ENCODE measurements at places on chromosomes 6 and 20.

DNA sequence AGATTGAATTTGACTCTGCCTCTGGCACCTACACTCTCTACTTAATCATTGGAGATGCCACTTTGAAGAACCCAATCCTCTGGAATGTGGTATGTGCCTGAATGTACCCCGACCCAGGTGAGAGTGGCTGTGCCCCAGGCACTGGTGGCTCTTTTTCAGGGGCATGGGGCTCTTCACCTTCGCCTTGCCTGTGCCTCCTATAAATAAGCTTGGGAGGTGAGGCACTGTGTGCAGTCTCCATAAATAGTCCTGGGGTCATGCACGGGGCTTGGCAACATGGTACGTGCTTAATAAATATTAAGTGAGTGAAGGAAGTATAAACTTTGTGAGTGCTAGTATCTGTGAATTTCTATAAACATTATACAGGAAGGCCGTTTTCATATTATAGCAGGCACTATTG, 33.0 kb downstream of the GHRH start:
- no peak for DNase-seq

DNA sequence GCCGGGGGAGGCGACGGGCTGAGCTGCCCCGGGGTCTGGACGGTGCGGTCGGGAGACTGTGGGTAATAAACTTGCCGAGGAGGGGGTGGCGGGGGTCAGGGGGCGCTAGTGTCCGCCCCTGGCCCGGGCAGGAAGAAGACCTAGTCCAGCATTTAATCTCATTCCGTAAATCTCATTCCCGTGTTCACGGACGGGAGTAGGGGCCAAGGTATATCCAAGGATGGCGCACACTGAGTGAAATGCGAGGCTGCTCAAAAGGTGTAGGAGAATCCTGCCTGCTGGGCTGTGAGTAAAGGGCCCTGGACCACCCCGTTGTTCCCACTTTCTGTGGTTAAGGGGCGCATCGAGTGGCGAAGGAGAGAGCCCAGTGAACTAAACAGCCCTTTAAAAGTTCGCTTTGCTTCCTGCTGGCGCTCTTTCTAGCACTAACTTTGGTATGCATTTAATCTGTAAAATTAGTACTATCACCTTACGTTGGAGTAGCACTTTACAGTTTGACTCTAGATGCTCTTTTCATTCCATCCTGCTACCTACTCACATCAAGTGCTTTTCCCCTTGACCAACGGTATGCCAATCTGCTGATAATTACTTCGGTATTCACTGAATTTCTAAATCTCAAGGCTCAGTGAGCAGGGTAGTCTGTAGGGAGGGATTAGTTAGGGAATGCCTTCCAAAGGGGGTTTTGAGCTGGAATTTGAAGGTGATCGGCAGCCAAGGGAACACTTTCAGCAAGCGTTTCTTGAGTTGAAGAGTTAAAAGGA, 730 bp downstream of the PARD6B start:
- DNase-seq, result no peak

GRCh38 chr20:22690000-22690399, 105.6 kb upstream of the FOXA2 start:
- no peak for DNase-seq

DNA sequence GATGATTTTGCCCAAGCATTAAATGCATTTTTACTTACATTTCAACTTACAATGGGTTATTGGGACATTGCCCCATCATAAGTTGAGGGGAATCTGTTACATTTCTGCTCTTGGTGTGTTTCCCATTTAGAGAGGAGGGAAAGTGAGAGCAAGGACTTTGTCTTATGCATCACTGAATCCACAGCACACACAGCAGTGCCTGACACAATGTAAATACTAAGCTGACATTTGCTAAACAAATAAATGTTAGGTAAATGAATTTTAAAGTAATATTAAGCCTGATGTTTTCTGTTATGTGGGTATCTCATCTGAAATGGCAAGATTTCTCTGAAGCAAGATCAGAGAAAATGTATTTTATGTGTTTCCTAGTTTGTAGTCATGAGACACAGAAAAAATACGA, 143.6 kb upstream of the STXBP5 start:
- no peak for DNase-seq

GRCh38 chr20:20694591-20694990, 17.9 kb downstream of the RALGAPA2 start:
- DNase-seq, result no peak

GRCh38 chr20:41141153-41141815, 3.9 kb downstream of the PLCG1 start:
- no peak for DNase-seq

GRCh38 chr6:18147160-18147559, 7.7 kb downstream of the TPMT start:
- no peak for DNase-seq

GRCh38 chr6:36783603-36784375, 55.5 kb downstream of the CPNE5 start:
- DNase-seq, result no peak

DNA sequence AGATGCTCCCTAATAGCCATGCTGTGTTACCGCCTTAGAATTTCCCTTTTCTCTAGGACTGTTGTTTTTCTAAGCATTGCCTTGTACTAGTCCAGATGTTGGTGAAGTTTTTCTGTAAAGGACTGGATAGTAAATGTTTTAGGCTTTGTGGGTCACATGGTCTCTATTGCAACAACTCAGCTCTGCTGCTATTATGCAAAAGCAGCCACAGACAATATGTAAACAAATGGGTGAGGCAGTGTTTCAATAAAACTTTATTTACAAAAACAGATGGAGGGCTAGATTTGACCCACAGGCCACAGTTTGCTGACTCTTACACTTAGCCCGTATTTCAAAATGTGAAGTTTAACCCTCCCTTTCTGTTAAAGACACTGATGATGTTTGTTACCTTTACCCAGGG, 207.6 kb upstream of the MYLIP start:
- DNase-seq, result no peak

- DNase-seq, result peak; percentile 11
Observed at GRCh38 chr6:71349395-71349794, 60.8 kb downstream of the OGFRL1 start.

DNA sequence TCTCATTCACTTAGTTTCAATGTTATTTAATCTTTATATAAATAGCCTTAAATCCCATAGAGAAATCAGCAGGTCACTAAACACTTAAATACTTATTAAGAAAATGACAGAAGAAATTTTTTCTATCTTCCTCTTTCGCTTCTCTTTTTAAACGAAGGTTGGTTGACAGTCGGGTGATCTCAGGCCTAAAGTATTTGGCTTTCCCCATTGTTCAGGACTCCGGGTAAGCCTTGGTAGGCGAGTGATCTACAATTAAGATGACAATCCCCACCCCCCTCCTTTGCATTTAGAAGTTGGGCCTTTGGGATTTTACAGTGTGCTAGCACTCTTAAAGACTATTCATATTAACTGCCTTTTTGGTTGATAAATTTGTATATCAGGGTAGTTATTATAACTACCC, 19.7 kb upstream of the UTRN start:
- DNase-seq, result peak; percentile 62

DNA sequence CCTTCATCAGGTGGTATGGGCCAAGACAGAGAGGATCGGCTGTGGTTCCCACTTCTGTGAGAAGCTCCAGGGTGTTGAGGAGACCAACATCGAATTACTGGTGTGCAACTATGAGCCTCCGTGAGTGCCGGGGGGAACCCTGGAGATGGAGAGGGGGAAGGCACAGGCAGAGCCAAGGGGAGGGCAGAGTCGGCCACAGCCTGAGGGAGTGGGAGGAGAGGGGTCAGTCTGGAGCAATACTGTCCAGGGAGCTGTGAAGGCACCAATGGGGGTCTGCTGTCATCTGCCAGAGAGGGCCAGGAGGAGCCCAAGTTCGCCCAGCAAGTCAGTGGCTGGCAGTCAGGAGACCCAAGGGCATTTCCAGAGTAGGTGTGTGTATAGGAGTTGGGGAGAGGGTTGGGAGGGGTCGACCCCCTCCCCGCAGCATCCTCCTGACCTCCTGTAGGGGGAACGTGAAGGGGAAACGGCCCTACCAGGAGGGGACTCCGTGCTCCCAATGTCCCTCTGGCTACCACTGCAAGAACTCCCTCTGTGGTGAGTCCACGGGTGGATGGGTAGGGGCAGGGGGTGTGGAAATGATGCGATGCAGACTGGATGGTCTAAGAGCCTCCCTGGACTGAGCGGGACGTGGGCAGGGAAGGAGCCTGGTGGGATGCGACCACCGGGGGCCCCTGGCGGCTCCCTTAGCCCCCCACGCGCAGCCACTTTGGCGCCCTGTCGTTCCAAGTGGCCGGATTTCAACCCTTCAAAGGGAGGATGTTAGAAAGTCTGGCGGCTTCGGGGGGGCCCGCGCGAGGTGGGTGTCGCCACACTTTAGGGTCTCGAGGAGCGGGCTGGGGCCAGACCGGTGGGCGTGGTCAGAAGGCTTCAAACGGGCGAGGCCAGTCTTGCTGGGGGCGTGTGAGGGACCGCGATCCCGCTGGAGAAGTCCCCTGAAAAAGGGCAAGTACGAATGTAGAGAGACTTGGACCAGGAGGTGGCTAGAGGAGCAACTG, 7.2 kb downstream of the PI16 start:
- no peak for DNase-seq

DNA sequence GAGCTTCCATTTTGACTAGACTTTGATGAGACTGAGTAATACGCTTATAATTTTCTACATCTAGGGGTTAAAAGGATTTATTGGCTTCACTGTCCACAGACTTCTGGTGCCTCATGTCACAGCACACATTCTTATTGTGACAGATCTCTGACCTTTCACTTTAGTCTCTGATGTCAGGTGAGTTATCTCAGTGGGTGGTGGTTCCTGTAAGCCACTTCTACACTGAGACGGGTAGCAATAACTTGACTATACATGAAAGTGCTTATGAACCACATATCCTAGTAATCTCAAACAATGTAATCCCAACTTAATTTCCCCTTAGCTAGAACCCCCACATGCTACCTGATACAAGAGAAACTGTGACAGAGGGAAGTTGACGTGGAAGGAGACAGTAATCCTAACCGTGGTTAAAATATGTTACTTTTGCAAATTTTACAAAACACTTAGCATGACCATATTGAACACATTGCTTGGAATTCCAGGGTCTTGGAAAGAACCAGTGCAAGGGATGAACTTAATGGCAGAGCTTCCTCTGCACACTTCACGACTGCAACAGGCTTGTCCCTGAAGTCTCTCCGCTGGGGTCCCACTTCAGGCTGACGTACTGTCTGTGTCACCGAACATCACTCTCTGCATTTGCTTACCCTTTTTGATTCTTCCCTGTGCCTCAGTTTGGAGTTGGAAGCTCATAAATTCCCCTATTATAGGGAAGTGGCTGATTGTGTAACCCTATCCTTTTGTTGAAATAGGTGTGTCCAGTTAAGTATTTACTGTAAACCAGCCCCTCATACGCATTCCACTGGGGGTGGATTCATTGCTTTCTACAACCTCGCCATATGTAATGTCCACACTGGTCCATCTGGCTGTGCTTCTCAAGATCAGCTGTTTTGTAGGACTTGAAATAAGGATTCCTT, 6.4 kb upstream of the TRIM40 start:
- DNase-seq, result no peak
